ENCODE measurements at places on chromosomes 11 and 22.
A peak's percentile ranks its signal among the peaks of the same experiment; 100 is the strongest.

- peak; percentile 25 for DNase-seq
Observed at GRCh38 chr11:108536783-108537182, 38.6 kb upstream of the POGLUT3 start.

- peak; percentile 87 for DNase-seq
Observed at GRCh38 chr11:48064306-48064705, 83.9 kb downstream of the PTPRJ start.

- no peak for DNase-seq
Observed at GRCh38 chr11:134819041-134819440, 407.0 kb upstream of the B3GAT1 start.

- DNase-seq = no peak
Observed at GRCh38 chr11:59401262-59401552, 25.0 kb downstream of the OR5A2 start.

- DNase-seq = no peak
Observed at GRCh38 chr11:95284057-95285052, 53.4 kb upstream of the SESN3 start.

GRCh38 chr22:36772451-36772850, 3.5 kb downstream of the IFT27 start:
- no peak for DNase-seq

DNA sequence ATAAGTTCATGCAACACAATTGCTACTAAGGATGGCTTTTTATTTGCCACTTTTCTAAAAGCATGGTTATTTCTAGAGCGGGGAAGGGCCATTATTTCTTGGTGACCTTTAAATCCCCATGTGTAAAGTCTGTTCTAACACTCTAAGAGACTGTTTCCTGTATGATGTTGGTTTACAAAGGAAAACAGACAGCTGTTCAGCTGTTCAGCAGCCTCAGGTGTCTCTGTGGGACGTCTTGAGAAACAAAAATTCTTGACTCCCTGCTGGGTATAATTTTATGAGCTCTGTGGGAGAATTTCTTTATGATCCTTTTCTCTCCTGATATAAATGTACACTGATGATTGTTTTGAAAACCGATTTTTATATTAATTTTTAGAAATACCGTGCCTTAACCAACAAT, 13.9 kb downstream of the MUC15 start:
- no peak for DNase-seq

DNA sequence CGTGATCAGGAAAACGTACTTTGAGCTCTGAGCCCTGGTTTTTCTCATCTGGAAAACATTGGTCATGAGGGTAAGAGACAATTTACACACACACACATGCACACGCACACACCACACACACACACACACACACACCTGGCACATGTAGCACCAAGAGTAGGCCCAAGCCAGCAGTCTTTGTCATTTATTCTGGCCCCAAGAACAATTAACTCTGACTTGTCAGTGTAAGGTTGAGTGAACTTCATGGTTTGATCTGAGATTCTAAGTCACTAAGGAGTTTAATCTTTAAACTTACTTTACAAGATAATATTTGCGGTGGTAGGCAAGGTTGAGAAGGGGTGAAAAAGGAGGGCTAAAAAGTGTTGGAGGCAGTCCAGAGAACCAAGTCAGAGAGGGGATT, 44.1 kb downstream of the MMP20 start:
- DNase-seq = no peak

DNA sequence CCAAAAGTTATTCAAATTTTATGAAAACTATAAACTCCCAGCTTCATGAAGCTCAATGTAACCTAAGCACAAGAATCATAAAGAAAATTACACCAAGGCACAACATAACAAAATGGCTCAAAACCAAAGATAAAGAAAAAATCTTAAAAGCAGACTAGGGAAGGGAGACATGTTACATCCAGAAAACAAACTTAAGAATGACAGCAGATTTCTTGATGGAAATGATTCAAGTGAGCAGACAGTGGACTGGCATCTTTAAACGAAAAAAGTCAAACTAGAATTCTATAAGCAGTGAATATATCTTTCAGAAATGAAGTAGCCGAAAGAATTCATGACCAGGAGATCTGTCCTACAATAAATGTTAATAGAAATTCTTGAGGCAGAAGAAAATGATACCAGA, 75.6 kb downstream of the SHANK2 start:
- DNase-seq = no peak

- DNase-seq = peak; percentile 86
Observed at GRCh38 chr22:46267431-46268279, at the start of gene TTC38. TSS of gene TTC38 (plus strand) at chr22:46268008. CDS start at chr22:46268040, 32 bp downstream.

- DNase-seq = no peak
Observed at GRCh38 chr11:107307991-107308390, 149.6 kb downstream of the CWF19L2 start.

GRCh38 chr22:24240381-24240780, 4.5 kb downstream of the GGT5 start:
- DNase-seq = no peak

DNA sequence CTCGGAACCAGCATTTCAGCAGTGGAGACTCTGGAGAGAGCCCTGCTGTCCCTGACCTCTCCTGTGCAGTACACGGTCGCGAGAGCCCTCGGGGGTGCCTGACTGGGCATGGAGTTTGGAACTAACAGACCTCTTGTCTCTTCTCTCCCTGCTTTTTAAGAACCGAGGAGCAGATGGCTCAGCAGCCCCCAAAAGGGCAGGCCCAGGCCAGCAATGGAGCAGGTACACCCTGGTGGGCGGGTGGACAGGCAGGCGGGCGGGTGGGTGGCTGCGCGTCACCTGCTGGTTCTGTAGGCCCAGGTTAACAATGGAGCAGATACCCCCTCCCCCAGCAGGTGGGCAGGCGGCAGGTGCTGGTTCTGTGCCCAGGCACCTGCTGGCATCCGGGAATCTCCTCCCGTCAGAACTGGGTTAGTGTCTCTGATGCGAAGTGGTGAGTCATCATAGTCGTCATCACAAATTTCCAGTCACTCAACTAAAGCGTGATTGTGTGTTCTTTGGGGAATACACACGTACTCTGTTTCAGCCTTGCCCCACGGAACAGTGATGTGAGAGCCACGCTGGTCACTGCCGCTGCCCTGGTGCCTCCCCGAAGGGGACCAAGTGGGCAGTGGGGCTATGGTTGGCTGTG, 41.1 kb downstream of the GRAMD4 start:
- peak; percentile 69 for DNase-seq

- DNase-seq = no peak
Observed at GRCh38 chr11:87892291-87892690, 283.0 kb downstream of the RAB38 start.

DNA sequence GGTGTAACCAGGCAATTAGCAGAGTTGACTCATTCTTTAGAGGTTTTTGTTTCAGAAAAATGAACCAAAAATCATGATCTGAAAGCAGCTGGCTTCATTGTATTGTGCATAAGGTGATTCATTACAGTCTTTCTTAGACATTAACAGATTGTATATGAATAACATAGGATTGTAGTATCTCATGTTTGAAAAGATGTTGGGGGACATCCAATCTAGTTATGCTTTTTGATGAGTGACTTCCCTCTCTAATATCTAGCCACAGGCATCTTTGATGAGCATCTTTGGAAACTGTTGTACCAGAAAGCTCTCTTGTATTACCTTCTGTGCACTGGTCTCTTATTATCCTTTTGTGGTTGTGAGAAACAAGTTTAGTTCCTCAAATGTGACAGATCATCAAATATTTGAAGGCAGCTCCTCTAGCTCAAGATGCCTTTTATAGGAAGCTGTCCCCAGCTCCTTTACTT, 8.3 kb downstream of the GRK3 start:
- no peak for DNase-seq

- DNase-seq = peak; percentile 66
Observed at GRCh38 chr22:39175353-39176142, 23.1 kb upstream of the CBX7 start.

- DNase-seq = no peak
Observed at GRCh38 chr11:30730011-30730410, 143.9 kb upstream of the MPPED2 start.

- DNase-seq = no peak
Observed at GRCh38 chr11:11501546-11502262, 120.1 kb downstream of the GALNT18 start.

DNA sequence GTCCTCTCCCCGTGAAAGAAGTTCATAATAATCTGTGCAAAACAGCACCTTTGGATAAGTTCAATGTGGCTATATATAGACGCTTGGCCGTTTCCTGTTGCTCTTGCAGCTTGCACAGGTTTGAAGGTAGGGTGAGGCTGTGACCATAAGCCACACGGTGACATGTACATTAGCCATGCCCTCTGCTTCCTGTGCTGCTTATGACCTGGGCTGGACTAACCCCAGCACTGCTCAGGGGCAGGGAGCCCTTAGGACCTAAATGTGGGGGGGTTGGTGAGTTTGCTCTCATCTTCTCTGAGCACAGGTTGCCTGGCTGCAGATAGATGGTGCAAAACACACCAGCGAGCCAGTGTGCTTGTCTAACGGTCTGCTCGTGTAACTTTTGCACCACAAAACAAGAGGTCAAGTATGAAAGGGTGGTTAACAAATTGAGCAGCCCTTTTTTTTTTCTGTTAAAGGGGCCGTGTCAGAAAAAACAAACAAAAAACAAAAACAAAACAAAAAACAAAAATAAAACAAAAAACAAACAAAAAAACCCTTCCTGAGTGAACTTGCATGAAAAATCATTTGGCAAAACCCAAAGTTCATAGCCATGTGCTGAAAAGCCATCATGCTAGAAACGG, 37.3 kb downstream of the FLI1 start:
- no peak for DNase-seq

GRCh38 chr11:126716456-126717083, 284.0 kb downstream of the KIRREL3 start:
- DNase-seq = peak; percentile 63

- no peak for DNase-seq
Observed at GRCh38 chr11:2797741-2798361, 87.7 kb downstream of the CDKN1C start.

DNA sequence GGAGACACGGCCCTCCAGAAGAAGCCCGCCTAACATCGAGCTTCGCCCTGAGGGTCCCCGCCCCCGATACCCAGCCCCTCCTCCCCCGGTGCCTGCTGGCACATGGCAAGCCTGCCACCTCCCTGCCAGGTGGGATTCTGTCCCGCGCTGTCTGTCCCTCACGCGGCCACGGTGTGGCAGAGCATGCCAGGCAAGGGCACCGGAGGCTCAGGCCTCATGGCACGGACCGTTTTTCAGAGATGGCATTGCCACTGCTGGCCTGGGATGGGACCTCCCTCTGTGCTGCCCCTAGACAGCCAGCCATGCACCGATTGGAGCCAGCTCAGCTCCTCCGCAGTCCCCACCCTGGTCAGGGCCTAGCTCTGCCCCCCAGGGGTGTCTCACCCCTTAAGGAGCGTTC, 19.4 kb downstream of the MRPL23 start:
- no peak for DNase-seq

GRCh38 chr11:61297746-61298145, 2.6 kb upstream of the VWCE start:
- peak; percentile 77 for DNase-seq

DNA sequence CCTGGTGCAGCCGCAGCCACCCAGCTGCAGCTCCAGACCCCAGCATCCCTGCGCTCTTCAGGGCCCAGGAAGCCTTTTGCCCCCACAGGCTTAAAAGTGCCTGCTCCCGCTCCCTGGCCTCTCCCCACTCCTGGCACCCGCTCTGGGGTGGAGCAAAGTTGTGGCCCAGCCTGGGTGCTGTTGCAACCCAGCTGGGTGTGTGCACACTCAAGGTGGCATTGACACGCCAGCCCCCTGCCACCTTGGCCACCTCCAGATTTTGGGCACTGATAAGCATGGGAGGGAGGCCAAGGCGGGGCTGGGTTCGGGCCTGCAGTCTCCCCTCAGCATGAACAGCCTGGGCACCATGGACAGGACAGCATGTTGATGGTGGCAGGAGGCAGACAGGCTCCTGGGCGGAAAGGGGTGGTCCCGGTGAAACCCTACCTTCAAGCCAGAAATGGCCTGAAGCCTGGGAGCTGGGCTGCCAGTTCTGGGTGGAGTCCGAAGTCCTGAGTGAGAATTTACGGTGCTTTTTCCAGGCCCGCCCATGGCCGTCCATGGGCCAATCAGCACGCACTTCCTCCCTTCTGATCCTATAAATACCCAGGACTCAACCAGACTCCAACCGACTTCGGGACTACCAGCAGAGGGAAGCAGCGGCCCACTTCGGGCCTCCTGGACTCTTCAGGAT, 23.6 kb upstream of the RNASEH2C start:
- DNase-seq = peak; percentile 50

DNA sequence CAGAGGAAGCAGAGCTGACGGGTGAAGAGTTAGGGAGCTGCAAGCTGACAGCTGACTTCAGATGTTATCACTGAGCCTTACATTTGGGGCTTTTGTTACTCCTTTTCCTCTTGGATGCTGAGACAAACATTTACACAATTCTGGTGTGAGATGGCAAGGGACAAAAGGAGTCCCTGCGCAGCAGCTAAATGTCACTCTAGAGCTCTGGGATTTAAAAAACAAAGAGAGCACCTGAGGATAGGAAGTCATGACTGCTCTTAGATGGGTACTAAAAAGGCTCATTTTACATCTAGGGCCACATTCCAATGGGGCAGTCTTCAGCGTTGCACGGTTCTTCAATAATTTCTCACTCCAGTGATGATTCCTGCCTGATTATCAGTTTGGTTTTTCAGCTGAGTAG, 204.5 kb downstream of the RAB38 start:
- no peak for DNase-seq

- no peak for DNase-seq
Observed at GRCh38 chr22:32725369-32725988, 76.0 kb upstream of the TIMP3 start.

DNA sequence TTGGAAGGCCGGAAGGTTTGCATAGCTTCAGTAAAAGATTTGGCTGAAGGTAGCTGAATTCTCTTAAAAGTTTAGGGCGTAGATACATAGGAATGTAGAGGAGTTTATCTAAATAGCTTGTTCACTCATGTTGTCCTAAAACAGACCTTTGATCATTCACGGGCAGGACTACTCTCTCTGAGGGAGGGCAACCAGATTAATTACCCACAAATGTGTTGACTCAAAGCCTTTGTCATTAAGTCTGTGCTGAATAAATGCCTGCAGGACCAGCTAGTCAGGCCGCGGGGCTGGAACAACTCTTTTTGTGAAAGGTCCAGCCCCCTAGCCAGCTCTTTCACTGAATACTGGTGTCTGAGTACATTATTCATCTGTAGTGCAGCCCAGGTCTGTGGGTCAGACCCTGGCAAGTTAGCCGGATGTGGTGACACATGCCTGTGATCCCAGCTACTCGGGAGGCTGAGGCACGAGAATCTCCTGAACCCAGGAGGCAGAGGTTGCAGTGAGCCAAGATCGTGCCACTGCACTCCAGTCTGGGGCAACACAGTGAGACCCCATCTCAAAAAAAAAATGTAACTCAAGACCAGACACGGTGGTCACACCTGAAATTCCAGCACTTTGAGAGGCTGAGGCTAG, 2.8 kb upstream of the FADD start:
- peak; percentile 36 for DNase-seq

- DNase-seq = no peak
Observed at GRCh38 chr22:30245181-30245984, 1.2 kb downstream of the LIF start.

Data from ELR (cell line).